ENCODE measurements at places on chromosomes 6 and 20. TPM values are rescaled to one million over a fixed set of nuclear protein-coding genes. Genes with fewer than 3 reads are reported as not detected.

The PPARD gene
- total RNA-seq: 14.9 TPM

The C6orf15 gene
- not detected for total RNA-seq

The WFDC6 gene
- total RNA-seq: not detected

The MTFR2 gene
- total RNA-seq: 0.52 TPM

The TRIM10 gene
- not detected for total RNA-seq

The PTCHD4 gene
- total RNA-seq: 1.0 TPM

The HAO1 gene
- not detected for total RNA-seq

The TENT5A gene
- total RNA-seq: 44.4 TPM

The ULBP3 gene
- total RNA-seq: 0.99 TPM

The DSP gene
- 322 TPM for total RNA-seq

The HLA-DRA gene
- total RNA-seq: 87.3 TPM

The MCCD1 gene
- not detected for total RNA-seq

The LRRN4 gene
- total RNA-seq: 0.08 TPM

The TAAR6 gene
- not detected for total RNA-seq

The RNF182 gene
- not detected for total RNA-seq

The TCF19 gene
- 2.8 TPM for total RNA-seq

The CST5 gene
- not detected for total RNA-seq

The PSORS1C1 gene
- 4.7 TPM for total RNA-seq

The LKAAEAR1 gene
- total RNA-seq: not detected

The RBBP8NL gene
- total RNA-seq: not detected

The PLA2G7 gene
- 0.16 TPM for total RNA-seq

The TRIM40 gene
- not detected for total RNA-seq

The BMP2 gene
- total RNA-seq: 2.4 TPM

The KIF16B gene
- total RNA-seq: 16.4 TPM

The FERMT1 gene
- total RNA-seq: 0.63 TPM

The SLC22A16 gene
- total RNA-seq: not detected

The BPIFB2 gene
- not detected for total RNA-seq

The SLC17A1 gene
- total RNA-seq: not detected

The ZFP57 gene
- total RNA-seq: not detected

The NUDT3 gene
- total RNA-seq: 50.1 TPM
